ENCODE measurements at places on chromosomes 2 and 18. TPM values are rescaled to one million over a fixed set of nuclear protein-coding genes. Genes with fewer than 3 reads are reported as not detected.
A peak's percentile ranks its signal among the peaks of the same experiment; 100 is the strongest.

ESCO1 gene
- total RNA-seq, result 22.9 TPM

ALLC gene
- total RNA-seq, result not detected

ZNF516 gene
- total RNA-seq, result 3.9 TPM

HRH4 gene
- 0.65 TPM for total RNA-seq

ARMC9 gene
- total RNA-seq, result 0.55 TPM

LYPD1 gene
- not detected for total RNA-seq

ASB18 gene
- not detected for total RNA-seq

LAMA1 gene
- not detected for total RNA-seq

TCF4 gene
- 0.45 TPM for total RNA-seq

SLC9A2 gene
- total RNA-seq, result not detected

- no peaks in the 10 kb centered on the region for H3K27me3 ChIP-seq
- no peak for DNase-seq
- no peaks in the 10 kb centered on the region for H3K36me3 ChIP-seq
- no peaks in the 10 kb centered on the region for H3K4me1 ChIP-seq
- no peak overlapping the region for H3K27ac ChIP-seq
Observed at GRCh38 chr18:51510020-51510419, 312.5 kb upstream of the MEX3C start.

DNA sequence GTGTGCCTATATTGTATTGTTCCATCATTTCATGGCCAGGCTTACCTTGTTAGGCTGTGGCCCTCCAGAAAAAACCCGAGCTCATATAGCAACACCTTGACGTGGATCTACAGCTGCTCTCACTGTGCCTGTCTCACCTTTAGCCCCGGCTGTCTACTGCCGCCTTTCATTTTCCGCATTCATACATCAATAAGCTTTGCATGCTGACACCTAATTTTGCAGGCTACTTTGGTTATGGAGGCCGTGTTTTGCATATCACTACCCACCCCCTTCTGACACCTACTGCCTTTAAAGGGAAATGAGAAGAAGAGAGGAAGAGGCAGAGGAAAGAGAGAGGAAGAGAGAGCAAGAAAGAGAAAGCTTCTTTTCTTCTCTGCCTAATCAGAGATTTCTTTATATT lies 702.9 kb downstream of the BCL11A start:
- H3K27me3 ChIP-seq, result no peaks in the 10 kb centered on the region
- DNase-seq, result no peak
- no peak overlapping the region for H3K4me3 ChIP-seq
- no peak overlapping the region for H3K27ac ChIP-seq

DNA sequence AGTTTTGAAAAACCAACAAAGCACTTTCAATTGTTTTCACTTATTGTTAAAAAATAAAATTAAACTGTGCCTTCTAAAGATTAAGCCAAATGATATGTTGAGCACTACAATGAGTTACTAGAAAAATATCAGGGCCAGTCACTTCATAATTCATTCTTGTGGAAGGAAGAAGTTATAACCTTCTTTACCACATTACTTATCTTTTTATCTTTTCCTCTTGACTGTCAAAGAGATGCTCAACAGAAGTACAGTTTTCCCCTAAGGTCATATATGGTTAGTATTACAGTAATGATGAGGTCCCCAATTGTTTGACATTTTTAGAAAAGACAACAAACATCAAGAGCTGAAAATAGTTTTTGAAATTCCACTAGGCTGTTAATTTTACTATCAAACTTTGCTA lies 9.4 kb downstream of the PELI1 start:
- no peak overlapping the region for H3K4me3 ChIP-seq
- peaks cover 46% of the 10 kb centered on the region for H3K36me3 ChIP-seq
- peaks cover 79% of the 10 kb centered on the region for H3K4me1 ChIP-seq
- H3K27ac ChIP-seq, result peak overlapping the region; percentile 4
- H3K27me3 ChIP-seq, result no peaks in the 10 kb centered on the region

DNA sequence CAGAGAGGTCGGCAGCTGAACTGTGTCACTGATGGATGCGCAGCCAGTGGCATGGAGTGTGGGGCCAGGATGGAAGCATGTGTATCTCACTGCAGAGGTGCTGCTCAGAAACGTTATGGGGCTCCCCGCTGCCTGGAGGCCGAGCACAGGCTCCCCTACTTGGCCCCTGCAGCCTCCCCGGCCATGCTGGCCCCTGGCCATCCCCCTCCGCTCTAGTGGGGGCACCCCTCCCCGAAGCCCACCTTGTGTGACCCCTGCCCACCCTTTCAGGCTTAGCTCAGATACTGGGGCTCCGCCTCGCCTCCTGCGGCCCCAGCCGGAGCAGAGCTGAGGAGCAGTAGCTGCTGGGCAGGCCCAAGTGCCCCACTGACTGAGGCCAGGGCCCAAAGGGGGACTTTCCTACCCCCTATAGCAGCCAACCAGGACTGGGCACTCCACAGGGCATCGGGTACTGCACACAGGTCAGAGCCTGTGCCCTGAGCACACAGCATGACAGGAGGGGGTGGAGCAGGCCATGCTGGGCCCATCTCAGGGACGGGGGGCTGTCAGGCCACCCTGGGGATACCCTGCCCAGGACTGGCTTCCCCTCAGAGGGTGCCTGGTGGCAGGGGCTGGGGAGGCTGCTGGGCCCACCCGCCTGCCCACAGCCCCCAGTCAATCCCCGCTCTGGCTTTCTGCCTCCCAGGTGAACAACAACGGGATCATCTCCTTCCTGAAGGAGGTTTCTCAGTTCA lies 31.3 kb downstream of the SNED1 start:
- peak; percentile 12 for DNase-seq
- no peak overlapping the region for H3K27ac ChIP-seq
- H3K4me1 ChIP-seq, result no peaks in the 10 kb centered on the region
- H3K27me3 ChIP-seq, result peaks cover 3% of the 10 kb centered on the region

GRCh38 chr2:62415019-62415431 lies 91.0 kb downstream of the TMEM17 start:
- no peaks in the 10 kb centered on the region for H3K36me3 ChIP-seq
- H3K4me3 ChIP-seq, result no peak overlapping the region
- H3K4me1 ChIP-seq, result peaks cover 14% of the 10 kb centered on the region
- peaks cover 9% of the 10 kb centered on the region for H3K27me3 ChIP-seq

- H3K36me3 ChIP-seq, result no peaks in the 10 kb centered on the region
- DNase-seq, result no peak
- peaks cover 22% of the 10 kb centered on the region for H3K4me1 ChIP-seq
- no peak overlapping the region for H3K27ac ChIP-seq
- H3K27me3 ChIP-seq, result peaks cover 2% of the 10 kb centered on the region
Observed at GRCh38 chr2:20599861-20600461, 50.9 kb downstream of the HS1BP3 start.

GRCh38 chr2:207930747-207931146 lies 94.6 kb downstream of the PLEKHM3 start:
- no peak overlapping the region for H3K4me3 ChIP-seq
- no peak for DNase-seq
- H3K36me3 ChIP-seq, result no peaks in the 10 kb centered on the region
- no peaks in the 10 kb centered on the region for H3K4me1 ChIP-seq
- H3K27ac ChIP-seq, result no peak overlapping the region
- no peaks in the 10 kb centered on the region for H3K27me3 ChIP-seq

DNA sequence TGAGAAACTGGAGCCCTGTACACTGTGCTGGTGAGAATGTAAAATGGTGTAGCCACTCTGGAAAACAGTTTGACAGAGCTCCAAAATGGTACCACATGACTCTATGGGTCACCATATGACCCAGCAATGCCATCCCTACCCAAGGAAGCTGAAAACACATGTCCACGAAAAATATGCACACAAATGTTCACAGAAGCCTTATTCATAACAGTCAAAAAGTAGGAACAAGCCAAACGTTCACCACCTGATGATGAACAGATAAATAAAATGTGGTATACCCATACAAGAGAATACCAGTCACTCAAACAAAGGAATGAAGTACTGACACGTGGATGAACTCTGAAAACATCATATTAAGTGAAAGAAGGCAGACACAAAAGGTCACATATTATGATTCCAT lies 4.6 kb downstream of the AFG3L2 start:
- H3K4me3 ChIP-seq, result no peak overlapping the region
- no peaks in the 10 kb centered on the region for H3K27me3 ChIP-seq
- DNase-seq, result no peak

GRCh38 chr2:181446985-181447384 lies 10.2 kb upstream of the ITGA4 start:
- H3K4me1 ChIP-seq, result peaks cover 12% of the 10 kb centered on the region
- H3K27me3 ChIP-seq, result peaks cover 4% of the 10 kb centered on the region
- no peak overlapping the region for H3K27ac ChIP-seq
- no peak for DNase-seq
- H3K4me3 ChIP-seq, result no peak overlapping the region

GRCh38 chr2:217086718-217087117 lies 226.9 kb upstream of the TNP1 start:
- no peak overlapping the region for H3K27ac ChIP-seq
- H3K4me3 ChIP-seq, result no peak overlapping the region
- H3K27me3 ChIP-seq, result peaks cover 12% of the 10 kb centered on the region
- DNase-seq, result no peak

DNA sequence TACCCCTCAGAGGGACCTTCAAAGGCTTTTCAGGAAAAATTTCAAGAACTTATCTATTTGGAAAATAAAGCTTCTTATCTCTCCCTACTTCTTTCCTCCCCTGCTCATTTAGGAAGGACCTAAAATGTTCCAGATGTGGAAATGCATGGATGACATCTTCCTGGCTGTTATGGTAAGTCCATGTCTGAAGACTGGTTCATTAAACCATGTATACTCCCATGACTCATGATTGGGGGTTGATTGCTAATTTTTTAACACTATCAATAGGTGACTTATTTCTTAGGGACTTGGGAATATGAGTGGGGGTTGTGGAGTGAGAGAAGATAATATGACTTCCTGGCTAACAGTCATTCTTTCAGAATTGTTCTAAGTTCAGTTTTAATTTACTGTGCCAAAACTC lies 104.0 kb upstream of the PARD3B start:
- peaks cover 11% of the 10 kb centered on the region for H3K27me3 ChIP-seq
- no peaks in the 10 kb centered on the region for H3K4me1 ChIP-seq
- no peaks in the 10 kb centered on the region for H3K36me3 ChIP-seq
- no peak overlapping the region for H3K27ac ChIP-seq
- no peak overlapping the region for H3K4me3 ChIP-seq

DNA sequence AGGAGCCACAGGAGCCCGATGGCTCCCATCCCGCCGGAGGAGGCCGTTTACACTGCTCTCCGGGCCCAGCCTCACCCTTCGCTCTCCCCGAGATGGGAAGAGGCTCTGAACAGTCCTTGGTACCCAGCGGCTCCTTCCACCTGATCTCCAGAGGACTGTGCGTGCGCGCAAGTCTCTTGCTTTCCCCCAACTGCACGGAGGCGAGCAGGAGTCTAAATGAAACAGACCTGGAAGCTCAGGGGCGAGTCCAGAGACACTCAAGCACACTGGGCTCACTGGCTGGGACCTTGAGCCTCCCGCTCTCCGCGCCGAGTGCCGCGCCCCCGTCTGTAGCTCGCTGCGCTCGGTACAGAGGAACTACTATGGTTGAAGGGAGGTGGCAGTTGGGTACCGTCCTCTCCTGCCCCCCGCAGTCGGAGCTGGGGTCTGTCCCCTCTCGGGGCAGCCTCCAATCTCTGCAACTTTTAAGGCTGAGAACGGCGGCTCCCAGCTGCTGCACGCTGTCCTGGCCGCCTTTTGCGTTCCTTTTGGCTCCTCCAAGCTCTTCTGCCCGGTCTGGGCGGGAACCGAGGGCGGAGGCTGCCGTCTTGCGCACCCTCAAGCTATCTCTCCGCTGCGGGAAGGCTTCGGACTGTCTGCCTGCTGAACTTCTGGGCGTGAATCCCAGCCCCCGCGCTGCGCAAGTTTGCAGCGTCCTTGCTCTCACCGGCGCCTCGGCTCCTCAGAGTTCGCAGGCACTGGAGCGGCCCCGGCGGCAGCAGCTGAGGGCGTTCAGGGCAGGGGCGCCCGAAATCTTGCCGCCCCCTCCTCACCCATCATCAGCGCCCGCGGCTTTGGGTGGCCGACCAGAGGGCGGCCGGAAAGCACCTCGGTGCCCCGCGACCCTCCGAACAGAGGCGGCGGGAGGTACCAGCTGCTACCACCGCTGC lies 491 bp downstream of the ALK start:
- no peaks in the 10 kb centered on the region for H3K36me3 ChIP-seq
- no peak for DNase-seq
- peaks cover 5% of the 10 kb centered on the region for H3K4me1 ChIP-seq

GRCh38 chr2:159708066-159708760 lies 4.1 kb upstream of the MARCHF7 start:
- H3K4me3 ChIP-seq, result no peak overlapping the region
- no peak for DNase-seq
- H3K4me1 ChIP-seq, result peaks cover 16% of the 10 kb centered on the region
- no peaks in the 10 kb centered on the region for H3K27me3 ChIP-seq

- H3K27me3 ChIP-seq, result no peaks in the 10 kb centered on the region
- no peak overlapping the region for H3K27ac ChIP-seq
- DNase-seq, result no peak
- peaks cover 29% of the 10 kb centered on the region for H3K4me1 ChIP-seq
- peaks cover 78% of the 10 kb centered on the region for H3K36me3 ChIP-seq
Observed at GRCh38 chr2:160278101-160278878, 78.2 kb upstream of the ITGB6 start.

GRCh38 chr2:238888781-238889180 lies 40.9 kb downstream of the TWIST2 start:
- H3K27ac ChIP-seq, result no peak overlapping the region
- H3K4me1 ChIP-seq, result no peaks in the 10 kb centered on the region
- no peaks in the 10 kb centered on the region for H3K27me3 ChIP-seq
- H3K4me3 ChIP-seq, result no peak overlapping the region
- H3K36me3 ChIP-seq, result no peaks in the 10 kb centered on the region

Data from activated CD4-positive, alpha-beta memory T cell treated with anti-CD3 and anti-CD28 coated beads, Interleukin-2, amount 10 ng/mL, durations not matched to agents 7 days and 5 days (primary cell).